ENCODE measurements at places on chromosomes 12 and 14.
A peak's percentile ranks its signal among the peaks of the same experiment; 100 is the strongest.

DNA sequence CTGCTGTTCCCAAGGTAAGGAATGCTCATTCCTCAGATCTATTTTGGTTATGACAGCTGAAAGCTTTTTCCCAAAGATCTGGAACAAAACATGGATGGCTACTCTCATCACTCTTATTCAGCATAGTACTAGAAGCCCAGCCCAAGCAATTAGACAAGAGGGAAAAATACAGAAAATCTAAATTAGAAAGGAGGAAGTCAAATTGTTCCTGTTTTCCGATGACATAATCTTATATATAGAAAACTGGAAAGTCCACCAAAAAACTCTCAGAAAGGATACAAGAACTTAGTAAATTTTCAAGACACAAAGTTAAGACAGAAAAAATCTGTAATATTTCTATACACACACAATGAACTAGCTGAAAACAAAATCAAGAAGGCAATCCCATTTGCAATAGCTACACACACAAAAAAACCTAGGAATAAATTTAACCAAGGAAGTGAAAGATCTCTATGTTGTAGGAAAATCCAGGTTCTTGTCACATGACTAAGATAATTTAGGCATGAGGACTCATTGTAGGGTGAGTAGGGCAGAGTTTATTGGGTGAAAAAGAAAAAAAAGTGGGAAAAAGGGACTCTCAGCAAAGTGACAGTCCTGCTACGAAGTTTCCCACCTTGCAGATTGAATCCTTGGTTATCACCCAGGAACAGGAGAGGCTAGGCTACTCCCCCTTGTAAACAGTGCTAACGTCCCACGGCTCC is 28.6 kb upstream of the KLRB1 start:
- no peak for DNase-seq

GRCh38 chr12:1533205-1533601 is 61.2 kb downstream of the FBXL14 start:
- peak; percentile 41 for DNase-seq

GRCh38 chr14:100107236-100107635 is 42.0 kb downstream of the EVL start:
- peak; percentile 51 for DNase-seq

DNA sequence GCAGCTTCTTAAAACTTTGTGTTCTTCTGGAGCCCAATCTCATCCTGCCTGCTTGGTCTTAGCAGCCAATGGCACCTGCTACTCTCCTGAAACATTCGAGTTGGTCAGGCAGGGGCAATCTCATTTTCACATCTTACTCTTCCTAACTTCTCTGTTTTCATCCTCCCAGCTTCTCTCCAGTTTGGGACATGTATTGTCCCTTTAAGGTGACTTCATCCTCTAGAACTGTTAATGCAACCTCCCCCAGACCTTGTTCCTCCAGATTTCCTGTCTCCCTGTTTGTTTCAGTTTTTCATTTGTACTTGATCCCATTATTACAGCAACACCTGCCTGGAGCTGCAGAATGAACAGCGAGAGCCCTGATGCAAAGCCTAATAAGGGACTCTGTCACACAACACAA is 31.3 kb downstream of the SERPINA11 start:
- DNase-seq, result no peak

DNA sequence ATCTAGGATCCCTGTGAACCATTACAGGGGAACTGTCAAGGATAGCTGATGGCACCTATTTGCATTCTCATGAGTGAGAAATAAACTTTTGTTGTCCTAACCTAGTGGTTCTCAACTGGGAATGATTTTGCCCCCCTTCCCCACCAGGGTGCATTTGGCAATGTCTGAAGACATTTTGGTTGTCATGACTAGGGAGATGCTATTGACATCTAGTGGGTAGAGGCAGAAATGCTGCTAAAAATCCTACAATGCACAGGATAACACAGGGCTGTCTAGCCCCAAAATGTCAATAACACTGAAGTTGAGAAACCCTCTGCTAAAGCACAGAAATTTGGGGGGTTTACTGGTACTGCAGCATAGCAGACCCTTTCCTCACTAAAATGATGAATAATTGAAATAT is 140.9 kb upstream of the SRRM4 start:
- DNase-seq, result no peak

DNA sequence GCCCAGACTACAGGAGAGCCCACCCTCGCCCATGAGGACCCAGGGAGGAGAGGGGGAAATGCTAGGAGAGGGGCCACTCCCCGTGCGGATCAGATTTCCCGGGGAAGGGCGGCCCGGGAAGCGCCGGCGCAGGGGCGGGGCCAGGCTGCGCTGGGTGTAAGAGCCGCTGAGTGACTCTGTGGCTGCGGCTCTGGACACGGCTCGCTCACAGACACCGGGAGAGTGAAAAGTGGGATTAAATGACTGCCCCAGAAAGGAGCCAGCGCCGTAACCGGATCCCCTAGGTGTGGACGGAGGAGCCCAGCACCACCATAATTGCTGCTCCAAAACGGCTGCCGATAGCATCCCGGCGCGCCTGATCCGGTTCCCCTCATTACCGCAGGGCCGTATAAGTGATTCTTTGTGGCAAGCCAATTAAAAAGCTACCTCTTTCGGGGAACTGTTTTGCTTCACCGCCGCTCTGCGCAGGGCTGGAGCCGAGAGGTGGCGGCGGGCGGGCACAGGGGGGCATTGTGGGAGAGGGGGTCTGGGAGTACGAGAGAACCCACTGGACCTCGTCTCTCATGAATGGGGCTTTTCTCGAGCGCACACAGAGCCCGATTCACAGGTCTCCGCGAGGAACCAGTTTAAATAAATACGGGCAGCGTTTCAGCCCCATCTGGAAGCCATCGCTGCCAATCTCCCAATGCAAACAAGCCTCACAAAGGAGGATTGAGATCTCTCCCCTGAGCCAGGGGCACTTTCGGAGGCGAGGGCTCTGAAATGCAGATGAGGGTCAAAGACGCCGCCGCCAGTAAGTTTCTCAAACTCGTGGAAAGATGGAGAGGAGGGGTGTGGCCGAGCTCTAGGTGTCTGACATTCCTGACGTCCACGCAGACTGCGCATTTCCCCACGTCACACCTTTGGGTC is 2.5 kb downstream of the COL2A1 start:
- no peak for DNase-seq

DNA sequence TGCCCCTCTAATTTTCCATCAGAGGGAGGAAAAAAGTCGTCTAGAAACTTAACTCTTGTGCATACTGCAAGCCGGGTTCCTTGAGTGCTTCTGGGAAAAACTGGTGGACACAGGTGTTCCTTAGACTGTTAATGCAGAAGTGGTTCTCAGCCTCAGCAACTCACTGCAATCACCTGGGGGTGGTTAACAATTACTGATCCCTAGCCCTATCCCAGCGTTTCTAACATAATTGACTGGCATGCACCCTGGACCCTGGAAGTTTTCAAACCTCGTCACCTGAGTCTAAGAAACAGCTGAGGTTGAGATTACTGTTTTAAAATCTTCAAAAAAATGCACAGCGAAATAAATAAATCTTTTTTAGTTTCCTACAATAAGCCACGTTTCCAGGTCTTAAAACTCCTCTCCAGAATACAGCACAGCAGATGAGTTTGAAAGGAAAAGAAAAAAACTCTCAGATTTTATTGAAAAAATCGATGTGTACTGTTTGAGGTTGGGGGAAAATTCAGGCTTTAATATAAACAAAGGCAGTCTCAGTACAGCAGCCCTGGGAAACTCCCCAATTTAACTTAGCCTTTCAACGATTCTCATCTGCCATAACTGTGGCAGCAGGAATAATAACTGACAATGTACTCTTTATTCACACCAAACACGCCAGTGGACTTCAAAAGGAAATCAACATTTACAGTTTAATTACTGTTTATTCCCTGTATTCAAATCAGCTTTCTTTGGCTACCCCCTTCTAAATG is 45.4 kb downstream of the PHLDA1 start:
- no peak for DNase-seq

DNA sequence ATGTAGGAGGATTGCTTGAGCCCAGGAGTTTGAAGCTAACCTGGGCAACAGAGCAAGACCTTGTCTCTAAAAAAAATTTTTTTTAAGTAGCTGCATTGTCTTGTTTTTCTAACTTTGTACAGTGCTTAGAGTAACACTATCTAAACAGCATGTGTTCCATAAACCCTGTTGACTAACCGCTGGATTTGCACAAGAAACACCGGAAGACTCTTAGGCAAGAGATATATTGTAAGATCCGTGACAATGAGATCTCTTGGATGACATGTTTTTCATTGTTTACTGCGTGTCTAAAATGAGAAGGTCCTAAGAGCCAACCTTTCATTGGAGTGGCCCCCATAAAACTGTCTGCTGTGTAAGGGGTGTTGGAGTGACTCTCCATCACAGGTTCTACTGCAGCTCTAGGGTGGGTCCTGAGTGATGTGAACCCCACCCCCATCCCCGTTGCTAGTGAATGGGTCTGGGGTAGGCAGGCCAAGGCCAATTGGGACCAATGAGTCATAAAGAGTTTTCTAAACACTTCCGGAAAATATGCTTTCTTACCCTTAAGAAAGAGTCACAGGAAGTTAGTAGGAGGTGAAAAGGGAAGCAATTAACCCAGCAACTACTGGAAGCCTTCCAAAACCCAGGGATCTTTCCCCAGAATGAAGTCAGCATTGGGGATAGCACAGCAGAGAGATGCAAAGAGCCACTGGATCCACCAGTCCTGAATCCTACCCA is 24.3 kb upstream of the PCNX1 start:
- peak; percentile 38 for DNase-seq

- no peak for DNase-seq
Observed at GRCh38 chr12:32052212-32052713, 54.4 kb upstream of the BICD1 start.

GRCh38 chr14:33846100-33846824 is 104.6 kb downstream of the EGLN3 start:
- DNase-seq, result no peak

DNA sequence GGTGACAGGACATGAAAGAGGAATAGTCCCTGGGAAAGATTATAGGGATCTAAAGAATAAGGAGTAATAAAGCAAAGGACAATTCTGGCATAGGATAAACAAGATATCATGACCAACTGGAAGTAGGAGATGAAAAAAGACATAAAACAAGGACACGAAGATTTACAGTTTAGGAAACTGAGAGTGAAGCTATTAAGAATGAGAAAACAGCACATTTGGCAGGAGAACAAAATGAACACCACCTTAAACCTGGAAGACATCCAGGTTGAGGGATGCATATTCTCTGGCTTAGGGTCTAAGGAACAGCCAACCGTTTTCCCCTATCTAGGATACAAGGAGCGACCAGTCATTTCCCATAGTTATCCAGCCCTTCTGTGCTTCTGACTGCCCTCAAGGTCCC is 1.9 kb downstream of the TRIP11 start:
- DNase-seq, result no peak

GRCh38 chr14:103073367-103073875 is 10.6 kb upstream of the LBHD2 start:
- no peak for DNase-seq

DNA sequence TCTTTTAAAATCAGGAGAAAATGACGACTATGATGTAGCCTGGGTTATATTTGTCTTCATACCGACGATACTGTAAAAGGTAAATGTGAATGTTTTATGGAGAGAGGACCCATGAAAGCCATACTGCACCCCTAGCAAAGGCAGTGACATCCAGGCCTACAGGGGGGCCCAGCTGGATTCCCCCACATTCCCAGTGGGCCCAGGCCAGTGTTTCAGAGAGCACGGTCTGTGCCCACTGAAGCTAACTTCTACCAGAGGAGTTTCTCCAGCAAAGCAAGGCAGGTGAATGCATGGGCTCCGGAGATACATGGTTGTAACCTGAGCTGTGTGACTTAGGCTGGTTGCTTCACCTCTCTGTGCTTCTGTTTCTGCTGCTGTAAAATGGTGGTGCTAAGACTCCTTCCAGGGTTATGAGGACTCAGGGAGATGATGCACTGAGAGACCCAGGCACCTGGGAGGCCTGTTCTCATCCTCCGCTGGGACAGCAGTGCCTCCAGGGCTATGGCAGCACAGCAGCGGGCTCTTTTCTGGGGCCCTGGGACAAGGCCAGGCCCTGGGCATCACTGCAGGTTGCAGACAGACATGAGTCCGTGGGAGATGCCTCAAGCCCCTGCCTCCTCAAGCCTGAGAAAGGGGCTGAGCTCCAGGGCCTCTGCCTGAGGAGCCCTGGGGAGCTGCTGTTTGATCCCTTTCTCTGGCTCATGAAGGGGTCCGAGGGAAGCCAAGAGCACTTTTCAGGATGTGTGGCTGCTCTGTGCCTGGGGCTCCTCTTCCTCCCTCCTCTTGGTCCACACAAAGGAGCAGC is 73.7 kb downstream of the SERPINA3 start:
- DNase-seq, result no peak

Data from activated T-cell treated with anti-CD3 and anti-CD28 coated beads, Interleukin-2, amount 50 U/mL, for 48 hours (primary cell).